ENCODE measurements at places on chromosomes 11 and 22.

- no peak for DNase-seq
These were observed 17.7 kb upstream of the SLC5A12 start for GRCh38 chr11:26739366-26740073.

DNA sequence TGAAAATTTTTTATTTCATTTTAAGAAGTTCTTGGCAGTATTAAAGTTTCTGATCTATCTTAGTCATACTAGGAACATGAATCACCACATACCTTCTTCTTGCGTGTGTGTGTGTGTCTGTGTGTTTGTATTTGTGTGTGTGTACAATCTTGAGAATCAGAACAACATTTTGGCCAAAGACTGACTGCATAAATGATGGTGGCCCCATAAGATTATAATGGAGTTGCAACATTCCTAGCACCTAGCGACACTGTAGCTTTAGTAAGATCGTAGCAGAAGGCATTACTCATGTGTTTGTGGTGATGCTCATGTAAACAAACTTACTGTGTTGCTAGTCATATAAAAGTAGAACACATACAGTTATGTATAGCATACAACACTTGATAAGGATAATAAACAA lies 205.4 kb downstream of the FAM76B start:
- no peak for DNase-seq

DNA sequence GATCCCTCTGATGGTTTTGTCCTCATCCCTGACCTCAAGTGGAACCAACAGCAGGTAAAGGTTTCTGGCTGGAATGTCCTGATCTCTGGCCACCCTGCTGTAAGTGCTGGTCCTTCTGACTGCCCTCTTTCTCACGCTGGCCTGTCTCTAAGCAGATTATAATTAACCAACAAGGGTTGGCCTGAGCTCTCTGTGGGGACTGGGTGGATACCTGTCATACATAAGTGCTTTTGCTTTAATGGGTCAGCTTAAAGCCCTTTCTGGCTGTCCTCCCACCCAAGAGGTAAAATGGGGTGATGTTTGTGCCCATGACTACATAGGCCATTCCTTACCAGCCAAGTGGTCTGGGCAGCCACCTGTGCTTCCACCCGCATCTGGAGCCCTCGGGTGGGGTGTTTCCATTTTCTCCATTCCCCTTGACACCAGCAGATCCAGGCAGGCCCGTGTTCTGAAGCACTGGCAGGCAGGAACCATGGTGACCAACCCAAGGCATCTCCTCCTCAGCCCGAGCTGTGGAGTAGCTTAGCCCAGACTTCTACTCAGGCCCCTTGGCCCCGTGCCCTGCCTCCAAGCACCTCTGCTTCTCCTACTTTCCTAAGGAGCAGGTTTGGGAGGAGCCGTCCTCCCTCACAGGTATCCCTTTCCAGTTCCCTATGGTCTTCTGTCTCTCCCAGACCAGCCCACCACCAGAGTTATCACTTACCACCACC lies 17.0 kb upstream of the ST3GAL4 start:
- no peak for DNase-seq

- no peak for DNase-seq
These were observed 1.0 kb upstream of the ELF5 start for GRCh38 chr11:34514597-34514996.

DNA sequence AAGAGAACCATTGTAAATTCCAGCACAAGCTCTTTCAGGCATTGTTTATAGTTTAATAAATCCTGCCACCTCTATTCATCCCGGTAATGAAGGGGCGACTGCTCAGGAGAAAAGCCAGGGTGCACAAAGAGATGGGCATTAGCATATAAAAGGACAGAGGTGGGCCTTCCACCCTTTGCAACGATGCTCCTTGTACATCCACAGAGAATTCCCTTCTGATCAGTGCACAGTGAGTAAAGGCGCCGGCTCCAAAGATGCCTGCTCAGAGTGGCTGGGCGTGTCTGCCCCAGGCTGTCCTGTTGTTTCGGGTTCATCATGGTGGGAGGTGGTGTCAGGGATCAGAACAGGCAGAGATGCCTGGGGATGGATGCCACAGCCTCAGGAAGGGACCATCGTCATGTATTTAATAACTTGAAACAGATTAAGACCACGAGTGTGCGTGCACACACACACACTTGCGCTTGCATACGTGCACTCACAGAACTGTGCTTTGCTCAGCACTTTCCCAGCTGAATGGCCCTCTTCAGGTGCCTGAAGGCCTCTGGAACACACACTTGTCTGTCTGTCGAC lies 305.0 kb downstream of the TBC1D22A start:
- DNase-seq: no peak

- no peak for DNase-seq
These were observed 16.6 kb upstream of the GNB1L start for GRCh38 chr22:19871023-19871844.

Measured in hematopoietic multipotent progenitor cell treated with erythropoietin and hydrocortisone succinate and interleukin-3 and kit ligand, for 4 days (in vitro differentiated cells).